ENCODE measurements at places on chromosomes 12 and 14.
A peak's percentile ranks its signal among the peaks of the same experiment; 100 is the strongest.

- no peak for DNase-seq
These were observed 43.5 kb downstream of the CCDC177 start for GRCh38 chr14:69531135-69531534.

- no peak for DNase-seq
These were observed 996 bp downstream of the SSPN start for GRCh38 chr12:26196421-26196716.

- DNase-seq = no peak
These were observed 116.8 kb downstream of the PLCZ1 start for GRCh38 chr12:18620986-18621385.

- peak; percentile 46 for DNase-seq
These were observed 155.6 kb downstream of the DYRK2 start for GRCh38 chr12:67804168-67804567.

GRCh38 chr12:121579190-121579791, 1.5 kb downstream of the KDM2B start:
- DNase-seq = no peak

- no peak for DNase-seq
These were observed 138.2 kb upstream of the TSPAN8 start for GRCh38 chr12:71295953-71296352.

GRCh38 chr12:29655861-29656260, 127.9 kb downstream of the TMTC1 start:
- no peak for DNase-seq

DNA sequence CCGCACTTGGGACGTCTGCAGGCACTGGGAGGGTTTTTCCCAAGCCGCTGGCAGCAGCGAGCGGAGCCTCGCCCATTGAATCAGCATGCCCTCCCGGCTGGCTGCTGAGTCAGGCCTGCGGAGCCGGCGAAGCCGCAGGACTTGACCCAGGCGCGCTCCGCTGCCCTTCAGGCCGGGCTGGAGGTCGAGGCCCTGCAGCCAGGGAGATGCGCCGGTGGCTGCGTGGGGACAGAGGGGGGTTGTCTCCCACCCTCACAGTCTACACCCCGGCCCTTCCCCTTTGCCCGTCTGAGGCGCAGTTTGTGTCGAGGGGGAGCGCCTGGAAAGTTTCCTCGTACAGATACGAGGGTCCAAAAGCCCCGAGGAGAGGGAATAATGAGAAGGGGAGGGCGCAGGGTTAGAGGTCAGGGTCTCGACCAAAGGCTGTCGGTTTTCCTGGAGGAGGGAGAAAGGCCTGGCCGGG, 759 bp upstream of the KLC1 start:
- DNase-seq = no peak

GRCh38 chr12:11967376-11968047, 103.2 kb upstream of the BCL2L14 start:
- no peak for DNase-seq

GRCh38 chr14:49868720-49869114, 16.1 kb upstream of the NEMF start:
- no peak for DNase-seq
